ENCODE measurements at places on chromosomes 11 and 22.

- no peak for DNase-seq
These were observed 27.9 kb downstream of the ATG16L2 start for GRCh38 chr11:72842126-72842525.

GRCh38 chr11:93024369-93024768 lies 54.9 kb downstream of the MTNR1B start:
- no peak for DNase-seq

DNA sequence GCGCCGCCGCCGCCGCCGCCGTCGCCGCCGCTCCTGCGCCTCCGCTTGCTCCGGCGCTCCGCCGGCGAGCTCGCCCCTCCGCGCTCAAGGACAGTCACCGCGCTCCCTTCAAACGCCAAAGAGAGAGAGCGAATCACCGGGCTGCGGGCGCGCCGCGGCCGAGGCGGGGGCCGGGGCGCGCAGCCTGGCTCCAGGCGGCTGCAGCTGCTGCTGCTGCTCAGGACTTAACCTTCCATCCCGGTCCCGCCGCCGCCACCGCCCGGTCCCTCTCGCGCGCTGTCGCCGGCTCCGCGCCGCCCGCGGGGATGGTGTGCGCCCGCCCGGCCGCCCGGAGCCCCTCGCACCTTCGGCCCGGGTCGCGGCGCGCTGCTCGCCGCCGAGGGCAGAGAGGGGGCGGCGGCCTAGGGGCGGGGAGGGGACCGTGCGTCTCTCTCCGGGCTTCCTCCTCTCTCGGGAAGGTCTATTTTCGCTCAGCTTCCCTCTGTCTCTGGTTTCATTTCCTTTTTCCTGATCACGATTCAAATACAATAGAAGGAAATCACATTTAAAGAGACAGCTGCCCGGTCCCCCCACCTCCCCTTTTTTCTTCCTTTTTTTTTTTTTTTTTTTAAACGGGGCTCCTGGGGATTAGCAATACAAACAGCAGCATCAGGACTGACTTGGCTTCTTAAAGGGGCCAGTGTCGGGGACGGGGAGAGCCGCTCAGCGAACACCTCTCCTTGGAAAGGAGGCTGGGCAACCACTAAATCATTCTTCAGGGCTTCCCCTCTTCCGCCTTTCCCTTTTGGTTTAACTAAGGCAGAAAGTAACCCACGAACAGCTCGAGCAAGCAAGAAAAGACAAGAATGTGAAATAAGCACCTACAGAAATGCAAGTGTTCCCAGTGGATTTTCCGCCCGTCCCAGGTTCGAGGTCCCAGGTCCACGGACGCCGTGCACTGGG lies 22.1 kb downstream of the LMO2 start:
- no peak for DNase-seq

DNA sequence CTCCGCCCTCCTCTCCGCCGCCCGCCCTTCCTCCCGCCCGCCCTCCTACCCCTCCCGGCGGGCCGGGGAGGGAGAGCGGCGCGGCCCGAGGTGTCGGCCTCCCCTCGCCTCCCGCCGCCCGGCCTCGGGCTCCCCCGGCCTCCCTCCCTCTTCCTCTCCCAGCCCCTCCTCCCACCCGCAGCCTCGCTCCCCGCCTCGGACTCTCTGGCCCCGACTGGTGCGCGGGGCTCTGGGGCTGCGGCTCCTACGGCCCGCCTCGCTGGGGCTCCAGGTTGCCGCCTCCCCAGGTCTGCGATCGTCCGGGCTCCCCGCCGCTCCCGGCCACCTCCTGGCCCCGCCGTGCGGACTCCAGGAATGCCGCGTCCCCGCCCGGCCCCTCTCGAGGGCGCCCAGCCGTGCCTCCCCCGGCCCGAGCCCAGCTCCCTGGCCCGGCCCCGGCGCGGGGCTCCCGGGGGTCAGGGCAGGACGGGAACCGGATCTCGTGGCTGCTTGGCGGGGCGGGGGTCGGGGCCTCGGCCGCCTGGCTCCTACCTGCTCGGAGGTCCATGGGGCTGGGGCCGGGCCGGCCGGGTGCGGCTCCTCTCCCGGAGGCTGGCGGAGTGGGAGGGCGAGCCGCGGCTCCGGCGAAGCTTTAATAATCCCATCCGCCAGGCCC lies at the start of gene CLCF1:
Gene CLCF1 (minus strand): TSS at position 606 of the 655 bp plus-strand sequence. CDS start 59 bp downstream, at position 547.
- DNase-seq: no peak

- DNase-seq: no peak
These were observed 24.5 kb upstream of the DLAT start for GRCh38 chr11:112000703-112001102.

- DNase-seq: no peak
These were observed at the start of gene ASCL2 for GRCh38 chr11:2270322-2271076. Gene ASCL2, minus strand, starts transcription at chr11:2270588. Its CDS starts 256 bp downstream, at chr11:2270332.

GRCh38 chr22:40525250-40525884 lies 111.2 kb downstream of the MRTFA start:
- DNase-seq: peak; percentile 60

GRCh38 chr22:20009018-20009491 lies 7.6 kb downstream of the ARVCF start:
- DNase-seq: no peak
